ENCODE measurements at places on chromosomes 11 and 22.

DNA sequence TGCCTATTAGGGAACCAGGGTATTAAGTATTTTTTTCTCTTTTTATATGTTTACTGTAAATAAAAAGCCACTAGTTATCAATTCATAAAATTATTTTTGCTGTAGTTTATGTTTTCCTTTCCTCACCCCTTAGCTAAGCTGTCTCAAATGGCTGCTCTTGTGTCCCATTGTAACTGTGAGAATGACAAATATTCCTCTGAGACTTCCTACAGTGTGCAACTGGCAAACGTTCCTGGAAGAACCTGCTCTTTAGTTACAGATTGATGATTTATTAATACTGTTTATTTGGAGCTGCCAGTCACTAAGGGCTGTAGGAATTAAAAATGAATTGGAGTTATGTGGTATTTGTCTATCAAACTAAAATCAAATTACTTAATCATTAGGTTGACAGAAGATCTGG lies 675.4 kb upstream of the ARHGAP42 start:
- no peak for ATAC-seq

GRCh38 chr11:73578592-73579185 lies 19.2 kb downstream of the FAM168A start:
- ATAC-seq: peak; percentile 90

DNA sequence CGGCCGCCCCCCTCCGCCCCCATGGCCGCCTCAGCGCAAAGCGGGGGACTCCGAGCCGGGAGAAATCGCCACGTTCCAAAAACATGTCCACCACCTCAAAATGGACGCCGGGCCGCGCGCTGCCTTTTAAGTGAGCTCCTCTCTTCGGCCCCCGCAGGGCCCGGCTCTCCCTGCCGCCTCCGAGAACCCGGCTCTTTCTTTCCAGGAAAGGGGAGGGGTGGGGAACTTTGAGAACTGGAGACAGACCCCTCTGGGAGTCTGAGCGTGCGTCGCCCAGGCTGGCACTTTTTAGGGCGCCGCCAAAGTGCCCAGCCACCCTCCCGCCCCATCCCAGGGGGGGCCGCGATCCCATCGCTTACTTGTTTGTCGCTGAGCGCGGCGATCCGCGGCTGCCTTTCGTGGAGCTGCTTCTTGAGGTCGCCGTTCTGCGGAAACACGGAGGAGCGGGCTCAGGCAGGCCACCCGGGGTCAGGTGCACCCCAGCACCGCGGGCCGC lies 1.6 kb downstream of the PHF21B start:
- no peak for ATAC-seq

DNA sequence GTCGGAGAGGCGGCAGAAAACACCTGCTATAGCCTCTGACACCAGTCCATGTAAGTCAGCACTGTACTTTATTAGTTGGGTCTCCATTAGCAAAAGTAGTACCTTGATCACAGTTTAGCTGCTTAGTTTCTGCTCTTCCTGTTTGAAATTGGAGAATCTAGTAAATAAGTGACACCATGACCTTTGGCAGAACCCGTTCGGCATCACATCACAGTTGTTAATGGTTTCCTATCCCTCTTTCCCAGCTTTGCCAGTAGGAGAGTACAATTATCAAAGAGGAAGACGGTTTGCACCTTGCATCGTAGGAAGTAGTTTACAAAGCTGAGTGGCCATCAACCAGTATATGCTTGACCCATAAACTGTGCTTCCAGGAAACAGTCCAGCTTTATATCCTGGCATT lies 101.8 kb downstream of the TRIM44 start:
- ATAC-seq: no peak

DNA sequence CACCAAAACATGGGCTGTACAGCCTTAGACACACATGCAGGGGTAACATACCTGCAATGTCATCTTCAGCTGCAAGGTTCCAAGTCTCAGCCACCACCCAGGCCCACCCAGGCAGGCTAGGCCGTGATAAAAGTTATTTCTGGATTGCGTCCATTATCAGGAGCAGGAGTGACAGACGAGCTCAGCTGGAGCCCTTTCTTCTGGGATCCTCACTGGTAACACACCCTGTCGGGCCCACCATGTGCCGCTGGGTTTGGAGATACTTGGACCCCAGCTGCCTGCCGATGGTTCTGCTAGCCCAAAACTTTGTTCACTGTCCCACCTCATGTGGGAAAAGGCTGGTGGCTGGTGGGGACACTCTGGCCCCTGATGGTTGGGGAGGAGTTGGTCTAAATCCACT lies 24.8 kb downstream of the TMPRSS5 start:
- no peak for ATAC-seq

DNA sequence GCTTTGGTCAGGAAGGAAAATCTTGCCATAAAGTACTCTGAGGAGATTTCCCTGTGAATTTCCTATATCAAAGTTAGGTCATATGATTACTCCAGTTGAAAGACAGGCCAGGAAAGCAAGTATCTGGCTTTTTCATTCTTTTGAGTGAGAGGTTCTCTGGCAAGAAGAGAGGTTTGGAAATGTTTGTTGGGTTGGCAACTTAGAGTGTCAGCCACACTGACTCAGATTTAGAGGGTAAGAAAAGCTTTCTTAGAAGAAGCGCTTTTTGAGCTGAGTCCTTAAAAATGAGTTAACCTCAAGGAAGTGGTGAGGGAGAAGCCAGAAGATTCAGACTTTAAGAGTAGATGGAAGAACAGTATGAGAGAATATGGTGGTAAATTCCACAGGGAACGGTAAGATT lies 86.1 kb upstream of the BDNF start:
- ATAC-seq: no peak

- no peak for ATAC-seq
Observed at GRCh38 chr11:1162491-1163311, 4.9 kb downstream of the MUC5AC start.

DNA sequence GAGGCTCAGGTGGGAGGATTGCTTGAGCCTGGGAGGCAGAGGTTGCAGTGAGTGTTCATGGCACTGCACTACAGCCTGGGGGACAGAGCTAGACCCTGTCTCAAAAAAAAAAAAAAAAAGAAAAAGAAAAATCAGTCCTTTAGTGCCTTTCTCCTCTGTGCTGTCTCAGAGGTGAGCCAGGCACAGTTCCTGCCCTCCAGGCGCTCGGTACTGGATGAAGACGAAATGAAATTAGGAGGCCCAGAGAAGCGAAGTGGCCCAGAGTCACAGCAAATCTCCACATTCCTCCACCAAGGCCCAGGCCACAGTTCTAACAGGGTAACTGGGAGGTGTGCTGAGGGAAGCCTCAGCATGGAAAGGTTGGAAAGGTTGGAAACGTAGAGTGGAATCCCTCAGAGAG lies 4.9 kb downstream of the PLEKHB1 start:
- no peak for ATAC-seq

DNA sequence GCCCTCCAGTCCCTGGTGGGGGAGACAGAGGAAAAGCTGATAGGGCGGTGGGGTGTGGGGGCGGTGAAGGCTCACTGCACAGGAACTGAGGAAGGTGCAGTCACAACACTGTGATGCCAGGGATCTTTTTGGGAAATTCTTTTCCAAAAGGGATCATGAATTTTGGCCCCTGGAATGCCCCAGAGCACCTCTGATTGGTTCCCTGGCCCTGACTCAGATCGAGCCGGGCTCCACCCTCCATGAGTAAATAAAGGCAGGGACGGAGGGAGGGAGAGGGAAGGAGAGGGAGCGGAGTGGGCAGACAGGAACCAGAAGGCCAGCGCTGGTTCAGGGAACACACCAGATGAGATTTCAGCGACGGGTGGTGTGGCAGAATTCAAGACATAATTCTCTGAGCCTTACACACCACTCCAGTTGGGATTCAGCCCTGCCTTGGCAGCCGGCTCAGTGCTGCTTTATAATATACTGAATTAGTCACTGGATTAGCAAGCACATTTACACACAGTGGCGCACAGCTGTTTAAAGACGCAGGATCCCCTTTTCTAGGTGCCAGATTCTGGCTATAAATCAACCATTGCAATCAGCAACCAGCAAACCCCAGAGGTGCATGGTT lies 80.3 kb downstream of the ETS1 start:
- peak; percentile 62 for ATAC-seq

- ATAC-seq: no peak
Observed at GRCh38 chr22:48218889-48219420, 1456.5 kb downstream of the TBC1D22A start.

- ATAC-seq: no peak
Observed at GRCh38 chr11:75523811-75524664, 1.7 kb downstream of the GDPD5 start.

- no peak for ATAC-seq
Observed at GRCh38 chr22:42077486-42078125, 1.9 kb upstream of the SMDT1 start.

DNA sequence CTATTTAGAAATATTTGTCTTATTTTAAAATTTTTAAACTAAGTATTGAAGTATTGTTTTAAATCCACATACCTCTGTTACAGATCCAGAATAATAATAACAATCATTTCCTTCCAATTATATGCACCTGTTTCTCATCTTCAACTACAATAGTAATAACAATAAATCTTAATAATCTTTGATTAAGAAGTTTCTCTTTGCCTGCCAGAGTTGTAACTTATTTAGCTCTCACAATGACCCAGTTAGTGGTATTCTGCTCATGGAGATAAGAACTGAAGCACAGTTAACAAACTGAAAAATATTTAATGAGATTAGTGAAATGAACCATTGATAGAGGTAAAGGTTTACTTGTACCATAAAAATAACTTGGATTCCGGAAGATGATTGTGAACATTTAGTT lies 796.3 kb downstream of the LUZP2 start:
- ATAC-seq: no peak

DNA sequence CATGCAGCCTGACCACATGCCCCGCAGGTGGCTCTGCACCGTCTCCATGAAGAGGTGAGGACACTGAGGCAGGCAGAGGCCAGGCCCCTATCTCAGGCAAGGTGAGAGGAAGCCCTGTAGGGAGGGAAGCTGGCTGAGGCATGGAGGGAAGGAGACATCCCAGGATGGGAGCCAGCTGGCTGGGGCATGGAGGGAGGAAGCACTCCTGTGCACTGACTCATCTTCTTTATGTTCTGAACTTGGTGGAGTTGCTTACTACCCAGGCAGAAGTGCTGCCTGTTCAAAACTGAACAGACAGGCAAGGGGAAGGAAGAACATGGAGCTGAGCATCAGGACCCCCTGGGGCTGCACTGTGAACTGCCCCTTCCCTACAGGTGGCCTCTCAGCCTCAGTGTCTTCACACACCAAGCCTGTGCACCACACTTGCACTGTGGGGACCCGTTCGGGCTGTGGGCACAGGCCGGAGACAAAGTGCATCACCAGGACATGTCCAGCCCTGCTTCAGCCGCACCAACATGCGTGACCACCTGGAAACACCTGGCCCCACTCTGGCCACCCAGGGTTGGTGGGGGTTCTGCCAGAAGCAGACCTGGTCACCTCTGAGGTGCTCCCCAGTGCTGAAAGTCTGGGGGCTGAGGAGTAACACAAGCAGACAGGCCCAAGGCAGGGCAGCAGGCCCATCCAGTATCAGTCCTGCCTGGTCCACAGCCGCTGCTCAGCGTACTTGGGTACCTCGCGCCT lies 55.5 kb downstream of the DGCR2 start:
- ATAC-seq: no peak

DNA sequence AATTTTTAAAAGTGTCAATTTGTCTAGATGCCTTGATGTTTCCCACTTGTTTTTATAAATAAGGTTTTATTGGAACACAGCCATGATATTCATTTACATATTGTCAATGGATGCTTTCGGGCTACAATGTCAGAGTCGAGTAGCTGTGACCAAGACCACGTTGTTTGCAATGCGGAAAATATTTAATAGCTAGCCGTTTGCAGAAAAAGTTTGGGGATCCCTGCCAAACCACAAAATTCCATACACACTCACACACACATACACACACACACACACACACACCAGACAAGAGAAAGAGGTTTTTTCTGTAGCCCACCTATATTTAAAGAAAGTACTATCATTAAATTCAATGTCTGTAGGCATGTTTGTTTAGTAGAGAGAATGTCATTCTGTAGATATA lies 58.3 kb downstream of the TYR start:
- ATAC-seq: no peak

DNA sequence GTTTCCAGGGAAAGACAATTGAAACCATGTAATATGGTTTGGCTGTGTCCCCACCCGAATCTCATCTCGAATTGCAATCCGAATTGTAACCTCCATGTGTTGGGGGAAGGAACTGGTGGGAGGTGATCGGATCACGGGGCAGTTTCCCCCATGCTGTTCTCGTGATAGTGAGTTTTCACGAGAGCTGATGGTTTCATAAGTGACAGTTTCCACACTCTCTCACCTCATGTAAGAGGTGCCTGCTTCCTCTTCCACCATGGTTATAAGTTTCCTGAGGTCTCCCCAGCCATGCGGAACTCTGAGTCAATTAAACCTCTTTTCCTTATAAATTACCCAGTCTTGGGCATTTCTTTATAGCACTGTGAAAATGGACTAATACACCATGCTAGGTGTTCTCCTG lies 148.3 kb upstream of the CADM1 start:
- ATAC-seq: no peak

DNA sequence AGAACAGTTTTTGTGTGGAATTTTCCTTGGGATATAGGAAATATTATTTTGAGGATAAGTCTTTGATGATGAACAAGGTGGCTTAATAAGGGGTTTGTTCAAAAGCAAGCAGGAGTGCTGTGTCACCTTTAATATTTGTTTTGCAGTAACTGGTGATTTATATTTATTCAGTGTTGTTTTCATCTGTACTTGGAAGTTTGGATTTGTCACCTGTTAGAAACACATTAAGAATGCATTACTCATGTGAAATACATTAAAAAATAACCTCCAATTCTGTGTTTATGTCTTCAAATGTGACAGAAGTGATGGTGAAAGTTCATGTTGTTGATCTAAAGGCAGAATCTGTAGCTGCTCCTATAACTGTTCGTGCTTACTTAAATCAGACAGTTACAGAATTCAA lies 70.5 kb downstream of the DKK3 start:
- ATAC-seq: no peak

- peak; percentile 84 for ATAC-seq
Observed at GRCh38 chr11:120125024-120125423, 12.9 kb downstream of the TRIM29 start.

GRCh38 chr22:37659066-37659896 lies 758 bp downstream of the PDXP start:
- peak; percentile 1 for ATAC-seq

GRCh38 chr22:37043209-37043827 lies 8.2 kb upstream of the KCTD17 start:
- no peak for ATAC-seq
